ENCODE measurements at places on chromosomes 7 and 10.

- no peak for DNase-seq
Observed at GRCh38 chr10:29009464-29009863, 279.4 kb upstream of the LYZL1 start.

DNA sequence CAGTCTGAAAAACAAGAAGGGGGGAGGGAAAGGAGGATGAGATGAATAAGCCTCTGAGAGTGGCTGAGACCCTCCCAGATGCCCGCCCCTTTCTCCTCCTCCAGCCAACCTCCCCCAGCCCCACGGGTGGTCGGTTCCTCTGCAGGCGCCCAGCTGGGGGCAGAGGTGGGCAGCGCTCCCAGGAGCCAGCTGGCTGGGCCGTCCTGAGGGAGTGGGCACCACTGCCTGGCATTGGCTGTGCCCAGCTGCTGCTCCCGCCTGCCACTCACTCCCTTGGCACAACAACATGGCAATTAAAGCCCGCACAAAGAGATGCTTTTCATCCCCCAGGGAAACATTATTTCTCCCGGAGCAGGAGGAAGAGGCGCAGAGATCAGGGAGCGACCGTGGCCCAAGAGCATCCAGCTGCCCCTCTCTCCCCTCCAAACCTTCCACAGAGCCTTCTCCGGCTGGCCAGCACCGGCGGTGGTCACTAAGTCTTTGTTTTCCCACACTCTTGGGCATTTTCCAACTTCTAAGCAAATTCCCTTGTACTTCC is 107.2 kb downstream of the SPDYE5 start:
- peak; percentile 92 for DNase-seq

- no peak for DNase-seq
Observed at GRCh38 chr7:148773334-148773733, 74.6 kb downstream of the CUL1 start.

DNA sequence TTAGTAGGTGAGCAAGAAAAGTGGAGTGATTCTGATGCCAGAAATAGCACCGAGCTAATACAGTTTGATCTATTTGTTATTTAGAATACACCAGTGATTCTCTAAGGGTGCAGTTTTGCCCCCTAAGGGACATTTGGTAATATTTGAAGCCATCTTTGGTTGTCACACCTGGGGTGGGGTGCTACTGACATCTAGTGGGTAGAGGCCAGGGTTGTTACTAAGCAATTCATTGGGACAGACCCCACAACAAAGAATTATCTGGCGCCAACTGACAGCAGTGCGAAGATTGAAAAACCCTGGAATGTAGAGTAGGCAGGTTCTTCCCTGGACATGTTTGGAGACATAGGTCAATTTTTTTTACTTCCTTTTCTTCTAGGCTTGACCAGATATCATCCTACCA is 14.6 kb downstream of the PALS2 start:
- DNase-seq = no peak

GRCh38 chr10:125014086-125014830 is 72.3 kb downstream of the ZRANB1 start:
- no peak for DNase-seq

GRCh38 chr7:31267486-31267885 is 73.0 kb downstream of the NEUROD6 start:
- DNase-seq = no peak

DNA sequence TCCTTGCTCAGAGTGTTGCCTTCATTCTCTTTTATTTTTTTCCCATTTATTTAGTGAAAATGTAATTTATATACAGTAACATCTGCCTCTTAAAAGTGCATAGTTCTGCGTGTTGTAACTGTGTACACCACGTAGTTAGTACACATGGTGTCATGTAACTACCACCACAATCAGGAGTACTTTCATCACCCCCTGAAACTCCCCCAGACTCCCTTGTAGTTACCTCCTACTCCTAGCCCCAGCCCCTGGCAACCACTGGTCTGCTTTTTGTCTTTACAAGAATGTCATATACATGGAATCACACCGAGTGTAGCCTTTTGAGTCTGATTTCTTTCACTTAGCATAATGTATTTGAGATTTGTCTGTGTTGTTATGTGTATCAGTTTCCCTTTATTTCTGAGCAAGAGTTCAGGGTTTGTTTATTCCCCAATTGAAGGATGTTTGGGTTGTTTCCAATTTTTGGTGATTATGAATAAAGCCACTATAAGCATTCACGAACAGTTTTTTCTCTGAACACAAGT is 50.6 kb downstream of the GRK5 start:
- DNase-seq = no peak

DNA sequence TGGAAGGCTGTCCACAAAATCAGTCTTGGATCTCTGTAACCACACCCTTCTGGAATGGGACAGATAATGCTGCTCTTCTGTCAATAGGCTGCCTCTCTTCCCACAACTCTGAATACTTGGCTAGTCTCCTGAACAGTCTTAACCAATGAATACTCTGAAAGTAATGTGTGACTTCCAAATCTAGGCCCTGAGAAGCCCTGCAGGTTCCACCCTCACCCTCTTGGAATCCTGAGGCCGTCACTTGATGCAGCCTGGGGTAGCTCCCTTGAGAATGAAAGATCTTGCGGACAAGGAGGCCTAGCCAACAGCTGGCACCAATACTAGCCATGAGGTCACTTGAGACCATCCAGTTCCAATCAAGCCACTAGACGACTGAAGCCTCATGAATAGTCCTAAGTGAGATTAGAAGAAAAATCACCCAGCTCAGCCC is 109.2 kb downstream of the ARHGAP12 start:
- DNase-seq = no peak

DNA sequence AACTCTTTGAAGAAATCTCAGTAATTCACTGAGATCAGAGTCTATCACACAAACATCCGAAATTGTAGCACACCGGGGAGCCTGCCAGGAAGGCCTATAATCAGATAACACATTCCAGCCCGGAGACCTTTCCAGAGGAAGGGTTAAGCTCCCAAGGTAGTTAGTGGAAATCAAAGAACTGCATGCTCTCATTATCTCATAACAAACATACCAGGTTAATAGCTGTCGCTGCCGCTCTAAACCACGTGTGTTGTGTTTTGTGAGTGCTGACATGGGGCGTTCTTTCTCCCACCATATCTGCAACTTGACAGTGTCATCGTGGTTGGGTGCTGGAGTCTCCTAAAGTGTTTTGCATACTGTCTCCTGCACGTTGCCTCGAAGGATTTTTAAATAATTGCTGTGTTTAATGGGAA is 120.7 kb upstream of the CARD11 start:
- DNase-seq = no peak

GRCh38 chr7:156095908-156096539 is 283.8 kb upstream of the SHH start:
- no peak for DNase-seq

DNA sequence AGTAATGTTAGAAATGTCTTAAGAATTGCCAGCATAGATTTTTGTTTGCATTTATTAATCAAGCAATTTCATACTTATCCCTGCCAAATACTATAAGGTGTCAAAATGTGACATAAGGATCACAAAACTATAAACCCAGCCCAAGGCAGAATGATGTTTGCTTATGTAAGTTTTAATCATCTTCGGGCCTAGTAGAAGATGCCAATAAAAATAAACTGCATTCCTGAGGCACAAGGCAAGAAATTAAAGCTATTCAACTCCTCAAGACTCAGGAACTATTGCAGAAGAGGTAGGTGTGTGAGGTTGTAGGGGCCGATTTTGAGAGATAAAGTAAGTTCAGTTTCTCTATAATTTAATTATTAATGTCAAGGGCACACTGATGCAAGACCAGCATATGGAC is 189.4 kb upstream of the AHR start:
- no peak for DNase-seq

GRCh38 chr7:112946350-112946749 is 140.3 kb downstream of the GPR85 start:
- DNase-seq = no peak

- DNase-seq = no peak
Observed at GRCh38 chr10:111267673-111268072, 190.8 kb downstream of the ADRA2A start.

- DNase-seq = no peak
Observed at GRCh38 chr10:3850999-3851937, 66.3 kb upstream of the KLF6 start.

GRCh38 chr7:12385364-12385786 is 18.3 kb downstream of the VWDE start:
- no peak for DNase-seq

- DNase-seq = no peak
Observed at GRCh38 chr7:150397346-150398107, 18.4 kb downstream of the ZNF775 start.

- DNase-seq = no peak
Observed at GRCh38 chr10:73886661-73887293, 12.4 kb upstream of the CAMK2G start.
